ENCODE measurements at places on chromosomes 7 and 10.

- peak; percentile 17 for DNase-seq
Observed at GRCh38 chr7:93147363-93147762, 822 bp downstream of the SAMD9L start.

GRCh38 chr7:30838008-30838407 lies 66.8 kb downstream of the MINDY4 start:
- DNase-seq: no peak

- DNase-seq: no peak
Observed at GRCh38 chr7:46710927-46711326, 789.9 kb upstream of the IGFBP3 start.

DNA sequence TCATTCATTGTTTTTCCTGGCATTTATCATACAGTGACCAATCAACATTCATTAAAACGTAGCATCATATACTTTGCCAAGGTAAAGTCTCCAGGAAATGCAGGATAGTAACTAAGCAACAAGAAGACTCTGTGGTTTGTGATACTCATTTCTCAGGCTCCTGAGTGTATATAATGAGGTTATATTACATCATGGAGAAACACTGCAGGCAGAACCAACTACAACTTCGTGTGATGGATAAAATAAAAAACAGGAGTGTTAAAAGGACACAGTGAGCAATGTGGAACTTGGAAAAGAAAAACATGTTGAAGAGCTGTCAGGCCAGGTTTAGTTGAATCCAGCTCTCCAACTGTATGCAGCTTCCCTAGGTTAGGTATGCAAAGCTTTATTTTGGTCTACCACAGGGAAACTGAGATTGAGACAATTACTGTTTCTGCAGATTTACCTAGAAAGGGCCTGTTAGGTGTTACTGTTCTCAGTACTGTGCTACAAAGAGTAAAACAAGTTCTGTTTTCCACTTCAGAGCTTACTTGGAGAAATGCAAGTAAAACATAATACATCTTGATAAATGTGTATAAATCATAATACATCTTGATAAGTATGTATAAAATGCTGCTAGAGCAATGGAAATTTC lies 7.8 kb upstream of the CCNY start:
- DNase-seq: no peak

GRCh38 chr10:94351089-94351488 lies 11.7 kb downstream of the NOC3L start:
- no peak for DNase-seq

DNA sequence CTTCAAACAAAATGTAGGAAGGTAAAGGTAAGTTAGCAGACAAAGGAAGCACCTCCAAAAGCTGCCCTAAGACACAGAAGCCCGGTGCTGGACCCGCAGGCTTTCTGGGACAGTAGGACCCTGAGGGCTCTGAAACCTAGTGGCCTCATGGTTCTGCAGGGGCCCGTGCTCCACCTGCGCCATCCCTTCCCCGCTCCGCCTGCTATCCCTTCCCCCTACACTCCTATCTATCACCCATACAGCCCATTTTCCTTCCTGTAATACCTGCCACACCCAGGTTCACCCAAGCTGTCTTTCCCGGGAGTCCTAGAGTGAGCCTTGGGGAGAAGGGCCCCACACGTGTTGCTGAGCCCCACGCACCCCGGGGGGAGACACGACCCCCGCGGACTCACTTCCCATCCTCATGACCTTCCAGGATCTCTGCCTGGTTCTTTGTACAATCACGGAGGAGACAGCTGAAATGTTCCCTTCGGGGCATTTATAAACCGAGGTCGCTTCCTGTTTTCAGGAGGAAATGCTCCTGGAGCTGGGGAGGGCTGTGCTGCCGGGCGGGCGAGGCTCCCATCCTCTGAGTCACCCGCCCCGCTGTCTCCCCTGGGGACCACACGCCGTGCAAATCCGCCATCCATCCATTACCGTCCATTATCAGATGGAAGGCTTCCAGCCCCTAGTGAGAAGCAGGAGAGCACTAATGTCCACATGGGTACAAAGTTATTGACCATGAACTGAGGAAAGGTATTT lies 251.7 kb upstream of the PITRM1 start:
- no peak for DNase-seq

DNA sequence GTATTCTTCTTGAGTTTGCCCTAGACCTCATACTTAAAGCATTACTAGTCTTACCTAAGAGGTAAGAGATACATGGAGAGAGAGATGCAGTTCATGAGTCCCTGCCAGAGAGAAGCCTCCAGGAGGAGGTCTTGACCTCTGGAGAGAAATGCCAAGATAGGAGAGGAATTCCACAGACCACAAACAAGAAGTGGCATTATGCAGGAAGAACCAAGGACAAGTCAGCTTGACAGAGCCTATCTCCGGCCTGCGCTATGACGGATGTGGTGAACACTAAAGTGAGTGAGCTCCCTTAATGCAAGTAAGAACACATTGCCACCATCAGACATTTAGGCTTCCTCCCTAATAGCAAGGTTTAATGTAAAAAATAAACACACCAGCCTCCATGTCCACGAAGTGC lies 27.9 kb upstream of the COL1A2 start:
- DNase-seq: no peak

GRCh38 chr10:110415809-110416208 lies 81.9 kb upstream of the DUSP5 start:
- no peak for DNase-seq

- DNase-seq: no peak
Observed at GRCh38 chr10:110672580-110672919, 28.4 kb downstream of the RBM20 start.

- no peak for DNase-seq
Observed at GRCh38 chr10:78313636-78314035, 280.0 kb downstream of the RPS24 start.

GRCh38 chr10:21976739-21977138 lies 26.8 kb downstream of the DNAJC1 start:
- no peak for DNase-seq

GRCh38 chr10:90179696-90180407 lies 478.5 kb downstream of the KIF20B start:
- no peak for DNase-seq

GRCh38 chr7:103121641-103122040 lies 27.3 kb downstream of the NAPEPLD start:
- DNase-seq: no peak

GRCh38 chr10:69443354-69443753 lies 7.9 kb upstream of the TSPAN15 start:
- DNase-seq: no peak

- no peak for DNase-seq
Observed at GRCh38 chr10:89164080-89164479, 43.0 kb downstream of the CH25H start.

GRCh38 chr7:159086301-159086925 lies 58.3 kb downstream of the VIPR2 start:
- DNase-seq: no peak

GRCh38 chr7:48096273-48096672 lies 7.2 kb downstream of the UPP1 start:
- DNase-seq: no peak

- no peak for DNase-seq
Observed at GRCh38 chr7:152633504-152633903, 42.4 kb downstream of the XRCC2 start.

DNA sequence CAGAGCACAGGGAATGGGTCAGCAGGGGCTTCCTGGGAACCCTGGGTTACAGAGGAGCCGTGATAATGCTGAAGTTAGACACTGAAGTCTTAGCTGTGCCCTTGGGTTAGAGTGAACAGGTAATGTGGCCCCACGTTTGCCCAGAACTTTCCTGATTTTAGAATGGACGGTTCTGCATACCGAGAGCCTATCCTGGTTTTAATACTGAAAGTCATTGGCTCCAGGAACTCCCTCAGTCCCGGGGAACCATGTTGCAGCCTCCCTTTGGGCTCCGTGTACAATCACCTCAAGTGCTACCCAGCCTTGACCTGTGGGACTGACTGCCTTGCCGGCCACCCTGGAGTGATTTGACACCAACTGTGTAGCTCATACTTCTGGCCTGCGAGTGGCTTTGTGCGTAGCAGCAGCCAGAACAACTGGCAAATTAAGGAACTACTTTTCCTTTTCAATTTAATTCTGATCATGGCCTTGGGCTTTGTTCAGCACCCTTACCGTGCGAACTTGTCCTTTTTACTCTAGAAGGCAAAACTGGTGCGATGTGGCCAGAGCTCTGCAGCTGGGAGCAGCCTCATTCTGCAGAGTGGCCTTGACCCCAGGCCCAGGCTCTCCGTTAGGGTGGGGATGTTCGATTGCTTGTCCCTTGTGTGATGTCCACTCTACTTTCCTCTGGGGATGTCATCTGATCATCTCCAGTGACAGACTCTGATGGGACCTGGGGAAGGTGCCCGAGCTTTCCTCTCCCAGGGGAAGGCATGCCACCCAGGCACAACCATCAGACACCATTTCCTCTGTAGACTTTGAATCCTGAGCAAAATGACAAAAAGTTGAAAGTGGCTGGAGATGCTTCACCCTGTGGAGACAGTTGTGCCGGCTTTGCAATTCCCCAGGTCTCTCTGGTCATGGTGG lies 265.9 kb downstream of the GLRX3 start:
- no peak for DNase-seq

DNA sequence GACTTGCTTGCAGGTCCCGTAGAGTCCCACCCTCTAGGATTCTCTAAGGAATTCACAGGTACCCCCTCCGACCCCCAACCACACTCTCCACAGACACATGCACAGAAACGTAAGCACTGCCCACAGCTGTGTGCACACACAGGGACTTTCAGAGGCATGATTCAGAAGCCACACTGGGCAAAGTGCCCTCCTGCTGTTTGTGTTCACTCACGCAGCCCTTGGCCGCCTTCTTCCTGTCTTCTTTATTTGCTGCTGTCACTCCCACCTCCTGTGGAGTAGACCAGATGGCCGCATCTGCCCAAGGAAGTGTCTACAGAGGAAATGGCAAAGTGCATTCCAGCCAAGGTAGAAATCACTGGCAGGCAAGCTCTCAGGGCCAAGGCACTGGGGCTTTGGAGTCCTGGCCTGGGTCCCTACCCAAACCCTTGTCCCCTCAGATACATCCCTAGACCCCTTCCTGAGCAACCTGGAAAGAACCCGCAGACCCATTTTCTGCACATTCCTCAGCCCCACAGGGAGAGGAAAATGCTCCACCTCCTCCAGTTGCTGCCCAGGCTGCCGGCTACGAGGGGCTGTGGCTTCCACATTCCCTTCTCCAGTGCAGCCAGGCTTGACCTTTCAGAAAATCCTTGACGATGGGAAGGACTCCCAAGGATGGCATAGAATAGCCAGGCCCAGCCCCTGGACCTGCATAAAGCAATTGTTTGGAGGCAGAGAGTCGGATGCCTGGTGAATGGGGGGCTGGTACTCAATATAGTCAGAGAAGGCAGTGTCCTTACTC lies 21.6 kb upstream of the GIMAP8 start:
- DNase-seq: no peak

GRCh38 chr7:86953653-86954336 lies 105.7 kb downstream of the ELAPOR2 start:
- DNase-seq: no peak

DNA sequence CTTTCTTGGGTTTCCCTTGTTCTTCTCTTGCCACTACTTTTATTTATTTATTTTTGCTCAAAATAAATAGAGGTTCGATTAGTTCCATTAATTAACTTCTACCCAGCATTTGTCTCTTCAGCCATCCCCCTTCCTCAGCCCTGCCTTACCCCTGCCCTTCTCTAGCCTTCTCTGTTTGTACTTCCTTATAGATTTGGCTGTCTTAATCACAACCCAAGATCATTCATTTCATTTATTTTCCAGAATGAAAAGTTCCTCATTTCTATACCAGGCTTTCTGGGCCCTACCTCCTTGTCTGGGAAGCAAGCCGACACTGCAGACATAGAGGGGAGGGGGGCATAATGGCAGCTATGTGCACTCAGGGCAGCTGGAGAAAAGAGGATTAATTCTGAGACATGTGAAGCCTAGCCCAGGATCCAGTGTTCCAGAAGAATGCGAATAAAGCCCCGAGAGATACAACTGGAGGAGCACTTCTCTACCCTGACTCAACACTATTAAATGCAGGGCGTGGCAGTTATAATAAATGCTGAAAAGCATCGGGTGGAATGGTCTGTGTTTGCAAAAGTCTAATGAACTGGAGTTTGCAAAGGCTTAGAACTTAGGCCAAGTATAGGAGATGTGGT lies 6.4 kb upstream of the PDCD4 start:
- no peak for DNase-seq

- DNase-seq: peak; percentile 11
Observed at GRCh38 chr7:118245267-118246040, 20.9 kb downstream of the ANKRD7 start.

GRCh38 chr7:4833691-4834600 lies 27.9 kb downstream of the PAPOLB start:
- DNase-seq: no peak

DNA sequence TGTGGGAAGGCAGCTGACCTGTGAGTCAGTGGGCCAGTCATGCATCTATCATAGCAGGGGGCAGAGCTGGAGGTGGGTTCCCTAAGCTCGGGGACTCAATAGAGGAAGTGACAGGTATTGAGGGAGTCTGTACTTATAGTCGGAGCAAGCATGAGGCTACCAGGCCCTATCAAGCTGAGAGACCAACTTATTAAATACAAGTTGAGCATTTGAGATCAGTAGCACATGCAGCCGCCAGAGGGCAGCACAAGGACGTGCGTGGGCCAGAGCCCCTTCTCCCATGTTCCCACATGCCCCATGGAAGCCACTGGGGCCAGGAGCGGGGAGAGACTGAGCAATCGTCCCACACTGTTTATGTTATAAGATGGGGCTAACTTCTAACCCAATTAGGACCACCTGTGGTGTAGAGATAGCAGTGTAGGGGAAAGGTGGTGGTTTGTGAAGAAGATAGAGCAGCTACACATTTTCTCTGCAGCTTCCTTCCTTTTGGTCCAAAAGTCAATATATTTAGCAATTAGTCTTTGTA lies 13.0 kb upstream of the STK31 start:
- peak; percentile 54 for DNase-seq

- no peak for DNase-seq
Observed at GRCh38 chr7:134355004-134355525, 38.3 kb upstream of the SLC35B4 start.

- DNase-seq: no peak
Observed at GRCh38 chr7:68411742-68412141, 1186.5 kb upstream of the AUTS2 start.

GRCh38 chr10:117373823-117374505 lies 1.3 kb downstream of the PDZD8 start:
- peak; percentile 43 for DNase-seq

DNA sequence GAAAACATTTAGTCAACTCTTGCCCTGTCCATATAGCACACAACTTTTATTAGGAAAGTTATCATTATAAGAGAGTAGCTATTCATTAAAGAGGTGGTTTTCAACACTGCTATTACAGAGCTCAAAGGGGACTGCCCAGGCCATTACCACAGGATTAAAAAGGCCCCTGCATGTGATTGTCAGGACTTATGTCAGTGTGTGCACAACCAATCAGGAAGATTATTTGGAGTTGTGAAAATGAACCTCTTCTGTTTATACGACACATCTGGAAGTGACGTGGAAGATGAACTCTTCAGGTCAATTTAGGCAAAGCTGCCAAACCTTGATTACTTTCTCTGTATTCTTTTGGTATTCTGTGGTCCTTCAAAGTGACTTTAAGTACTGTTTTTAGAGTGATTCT lies 14.7 kb downstream of the CCNY start:
- DNase-seq: no peak

All from GM13977 (cell line).